ENCODE measurements at places on chromosomes 3 and 15. TPM values are rescaled to one million over a fixed set of nuclear protein-coding genes. Genes with fewer than 3 reads are reported as not detected.

- no peak for DNase-seq
These were observed 177.0 kb downstream of the CACNA2D3 start for GRCh38 chr3:54299169-54299935.

GRCh38 chr3:86168512-86168911 is 822.4 kb downstream of the VGLL3 start:
- no peak for DNase-seq

DNA sequence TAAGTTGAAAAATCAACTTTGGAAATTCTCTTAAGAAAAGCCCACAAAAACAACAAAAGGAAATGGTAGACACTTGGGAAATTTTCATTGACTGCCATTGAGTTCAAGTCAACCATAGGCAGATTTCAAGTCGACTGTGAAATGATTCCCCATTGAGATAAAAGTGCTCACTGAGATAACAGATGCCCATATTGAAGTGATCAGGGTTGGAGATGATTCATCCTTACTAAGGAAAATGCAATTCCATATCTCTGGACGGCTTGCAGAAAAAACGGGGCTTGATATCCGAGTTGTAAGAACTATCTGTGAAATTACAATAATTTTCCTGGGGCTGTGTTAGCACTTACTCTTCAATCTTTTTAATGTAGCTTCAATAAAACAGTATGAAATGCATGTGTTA is 373.1 kb upstream of the THRB start:
- DNase-seq, result no peak

DNA sequence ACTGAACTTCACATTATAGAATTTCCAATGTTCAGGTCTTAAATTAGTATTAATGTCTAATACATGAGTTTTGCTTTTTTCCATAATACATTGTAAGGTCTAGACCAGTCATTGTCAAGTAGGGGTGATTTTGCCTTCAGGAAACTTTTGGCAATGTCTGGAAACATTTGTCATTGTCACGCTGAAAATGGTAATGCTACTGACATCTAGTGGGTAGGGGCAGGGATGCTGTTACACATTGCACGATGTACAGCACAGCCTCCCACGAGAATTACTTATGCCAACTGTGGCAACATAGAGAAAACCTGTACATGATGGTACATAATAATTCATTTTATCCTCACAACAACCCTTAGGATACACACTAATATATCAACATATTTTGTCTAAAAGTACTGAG is 384.1 kb downstream of the CADM2 start:
- DNase-seq, result no peak

GRCh38 chr3:127702151-127702578 is 29.4 kb downstream of the ABTB1 start:
- DNase-seq, result no peak

Gene OSBPL10
- 7.1 TPM for total RNA-seq

Measured in esophagus muscularis mucosa (tissue), 4 donors.